ENCODE measurements at places on chromosomes 1 and 21. TPM values are rescaled to one million over a fixed set of nuclear protein-coding genes. Genes with fewer than 3 reads are reported as not detected.

Gene KRTAP12-2
- not detected for total RNA-seq

Gene UMODL1
- total RNA-seq: not detected

Gene TMEM9
- 29.2 TPM for total RNA-seq

Gene LPAR3
- total RNA-seq: not detected

Gene DYNLT5
- 1.7 TPM for total RNA-seq

Gene FAM43B
- 0.87 TPM for total RNA-seq

Gene SLC1A7
- 0.42 TPM for total RNA-seq

Gene DEPDC1
- total RNA-seq: not detected

Gene PIGM
- total RNA-seq: 4.1 TPM

Gene PDC
- not detected for total RNA-seq

Measured in mesenteric fat pad (tissue), 1 donor.